ENCODE measurements at places on chromosomes 5 and 9. TPM values are rescaled to one million over a fixed set of nuclear protein-coding genes. Genes with fewer than 3 reads are reported as not detected.

The CER1 gene
- 694 TPM for total RNA-seq

The SNCAIP gene
- 2.1 TPM for total RNA-seq

The ROR2 gene
- 122 TPM for total RNA-seq

The PCAT7 gene
- 4.2 TPM for total RNA-seq

The PLAC8L1 gene
- not detected for total RNA-seq

The IRX2 gene
- total RNA-seq: 2.8 TPM

The BARHL1 gene
- not detected for total RNA-seq

The KLHL3 gene
- 19.4 TPM for total RNA-seq

The SHC3 gene
- total RNA-seq: 0.95 TPM

The CAMK4 gene
- 1.9 TPM for total RNA-seq

All from endodermal cell (in vitro differentiated cells).